ENCODE measurements at places on chromosomes 7 and 10.

- DNase-seq = no peak
Observed at GRCh38 chr7:138610671-138611170, 90.4 kb downstream of the SVOPL start.

GRCh38 chr7:117769085-117769484, 104.2 kb downstream of the CTTNBP2 start:
- no peak for DNase-seq

- DNase-seq = no peak
Observed at GRCh38 chr7:105055621-105056020, 41.6 kb downstream of the KMT2E start.

GRCh38 chr7:44325201-44325671, at the start of gene CAMK2B:
Gene CAMK2B (minus strand): TSS chr7:44325594. CDS start chr7:44325421, 173 bp downstream.
- no peak for DNase-seq

DNA sequence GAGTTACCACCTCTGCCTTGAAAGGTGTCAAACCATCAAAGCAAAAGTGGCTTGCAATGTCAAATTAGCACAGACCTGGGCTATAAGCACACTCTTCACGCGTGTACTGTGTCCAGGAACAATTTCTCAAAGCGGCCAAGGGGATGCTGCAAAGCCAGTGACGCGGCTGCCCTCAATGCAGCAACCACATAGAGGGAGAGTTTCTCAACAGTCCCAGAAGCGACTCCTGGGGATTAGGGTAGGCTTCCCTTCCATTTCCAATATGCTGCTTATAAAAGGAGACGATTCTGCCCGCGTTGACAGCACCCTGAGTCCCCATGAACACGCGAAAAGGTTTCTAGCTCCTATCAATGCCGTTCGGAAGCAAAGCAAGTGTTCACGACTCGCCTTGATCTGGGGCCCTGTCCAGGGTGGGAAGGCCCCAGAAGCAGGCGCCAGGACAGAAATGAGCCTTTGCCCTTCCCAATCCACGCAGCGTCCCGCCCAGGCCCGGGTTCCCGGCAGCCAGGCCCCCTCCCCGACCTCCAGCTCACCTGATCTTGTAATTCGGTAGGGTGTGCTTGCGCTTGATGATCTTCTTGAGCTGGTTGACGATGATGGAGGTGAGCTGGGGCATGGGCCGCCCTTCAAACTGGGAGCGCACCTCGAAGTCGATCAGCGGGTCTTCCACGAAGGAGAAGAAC, 1.3 kb downstream of the PDZD8 start:
- DNase-seq = peak; percentile 27

- DNase-seq = no peak
Observed at GRCh38 chr10:13834581-13835286, 248.0 kb downstream of the PRPF18 start.

DNA sequence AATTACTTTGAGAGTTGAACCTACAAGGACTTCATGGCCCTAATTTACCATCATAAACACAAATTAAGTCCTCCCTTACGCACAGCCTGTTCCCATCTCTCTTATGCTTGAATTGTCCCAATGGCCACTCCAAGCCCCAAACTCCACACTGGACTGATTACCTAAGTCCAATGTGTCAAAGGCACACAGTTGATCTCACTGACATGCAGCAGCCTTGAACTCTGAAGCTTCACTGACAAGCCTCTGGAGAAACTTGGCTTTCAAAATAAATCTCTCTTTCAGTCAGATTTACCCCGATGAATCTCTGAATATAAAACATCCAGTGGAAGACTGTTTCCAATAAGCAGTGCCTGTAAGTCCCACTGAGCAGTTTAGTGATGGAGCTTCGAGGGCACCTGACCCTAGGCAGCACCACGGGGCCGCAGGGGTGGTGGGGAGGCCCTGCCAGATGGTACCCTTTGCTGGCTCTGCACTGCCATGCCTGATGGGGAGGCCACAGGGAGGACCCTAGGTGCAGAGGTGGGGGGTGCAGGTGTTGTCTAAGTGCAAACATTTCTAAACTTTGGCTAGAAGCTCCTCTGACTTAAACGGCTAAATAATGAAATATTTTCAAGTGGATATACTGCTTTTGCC, 3.3 kb upstream of the MAT1A start:
- DNase-seq = no peak

DNA sequence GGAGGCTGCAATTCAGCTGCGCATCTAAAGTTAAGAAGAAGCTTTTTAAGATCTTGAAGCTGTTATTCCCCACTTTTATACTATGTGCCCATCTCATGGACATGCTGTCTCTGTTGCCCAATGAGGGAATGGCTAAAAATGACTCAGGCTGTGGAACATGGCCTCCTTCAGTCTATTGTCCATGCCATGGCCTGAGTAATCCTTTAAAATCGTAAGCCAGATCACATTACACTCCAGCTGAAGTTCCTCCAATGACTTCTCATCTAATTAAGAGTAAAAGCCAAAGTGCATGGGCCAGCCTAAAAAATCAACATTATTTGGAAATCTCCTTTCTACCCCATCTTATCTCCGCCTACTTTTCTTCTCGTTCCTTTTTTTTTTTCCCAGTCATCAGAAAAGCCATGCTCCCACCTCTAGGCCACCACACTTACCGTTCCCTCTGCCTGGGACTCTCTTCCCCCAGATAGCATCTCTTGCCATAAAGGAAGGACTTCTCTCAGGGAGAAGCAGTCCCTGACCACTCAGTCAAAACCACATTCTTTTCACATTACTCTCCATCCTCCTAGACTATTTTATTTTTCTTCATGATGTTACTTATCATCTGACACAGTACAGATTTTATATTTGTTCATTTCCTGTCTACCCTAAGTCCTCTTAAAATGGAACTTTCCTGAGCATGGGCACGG, 337.4 kb downstream of the PRPF18 start:
- no peak for DNase-seq

DNA sequence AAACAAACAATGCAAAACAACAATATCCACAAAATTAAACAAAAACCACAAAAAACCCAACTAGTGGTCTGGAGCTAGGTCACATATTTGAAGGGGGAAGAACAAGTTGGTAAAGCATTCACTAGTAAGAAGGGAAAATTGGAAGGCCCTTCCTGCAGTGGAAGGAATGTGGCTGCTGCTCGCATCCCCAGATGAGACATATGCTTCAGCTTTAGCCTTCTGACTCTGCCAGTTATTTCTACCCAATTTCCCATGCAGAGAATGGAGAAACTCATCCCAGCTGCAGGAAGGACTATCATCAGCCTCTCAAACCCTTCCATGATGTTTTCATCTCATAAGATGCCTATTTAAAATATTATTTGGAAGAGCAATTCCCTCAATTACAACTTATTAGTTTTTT, 176.6 kb downstream of the BMPER start:
- no peak for DNase-seq

DNA sequence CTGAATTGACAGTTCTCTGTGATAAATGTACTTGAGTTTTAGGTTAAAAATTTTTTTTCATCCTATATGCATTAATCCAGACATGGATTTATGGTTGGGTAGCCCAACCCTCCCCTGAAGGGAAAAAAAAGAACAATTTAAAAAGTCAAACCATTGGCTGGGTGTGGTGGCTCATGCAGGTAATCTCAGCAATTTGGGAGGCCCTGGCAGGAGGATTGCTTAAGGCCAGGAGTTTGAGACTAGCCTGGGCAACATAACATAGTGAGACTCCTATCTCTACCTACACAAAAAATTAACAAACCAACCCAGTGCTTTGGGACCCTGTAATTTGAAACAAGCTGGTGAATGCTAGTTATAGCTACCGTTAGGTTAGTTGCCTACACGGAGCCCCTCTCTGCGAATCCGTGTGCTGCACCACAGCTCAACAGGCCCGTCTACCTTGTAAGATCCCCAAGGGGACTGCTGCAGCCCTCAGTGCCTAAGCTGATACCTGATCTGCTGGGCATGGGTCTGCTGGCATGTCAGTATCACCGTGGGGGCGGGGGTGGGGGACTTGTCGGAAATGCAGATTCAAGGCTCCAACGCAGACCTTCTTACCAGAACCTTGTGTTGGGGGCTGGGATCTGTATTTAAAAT, 32.8 kb downstream of the TSPAN14 start:
- DNase-seq = no peak

DNA sequence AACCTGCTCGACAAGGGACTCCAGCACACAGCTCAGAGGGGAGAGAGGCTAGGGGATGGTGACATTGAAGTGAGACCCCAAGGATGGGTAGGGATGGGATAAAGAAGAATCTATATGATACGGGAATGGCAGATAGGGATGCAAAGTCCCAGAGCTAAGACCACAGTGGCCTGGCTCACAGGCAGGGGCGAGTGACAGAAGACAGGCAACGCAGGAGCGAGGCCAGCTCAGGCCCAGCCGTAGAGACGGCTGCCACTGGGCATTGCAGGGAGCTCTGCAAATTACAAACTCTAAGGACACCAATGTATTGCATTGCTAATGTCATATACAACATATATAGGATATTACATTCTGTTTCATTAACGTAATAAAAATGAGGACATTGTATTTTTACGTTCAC, 131.4 kb downstream of the TCERG1L start:
- no peak for DNase-seq

- DNase-seq = no peak
Observed at GRCh38 chr10:127918572-127918971, 11.7 kb downstream of the PTPRE start.

DNA sequence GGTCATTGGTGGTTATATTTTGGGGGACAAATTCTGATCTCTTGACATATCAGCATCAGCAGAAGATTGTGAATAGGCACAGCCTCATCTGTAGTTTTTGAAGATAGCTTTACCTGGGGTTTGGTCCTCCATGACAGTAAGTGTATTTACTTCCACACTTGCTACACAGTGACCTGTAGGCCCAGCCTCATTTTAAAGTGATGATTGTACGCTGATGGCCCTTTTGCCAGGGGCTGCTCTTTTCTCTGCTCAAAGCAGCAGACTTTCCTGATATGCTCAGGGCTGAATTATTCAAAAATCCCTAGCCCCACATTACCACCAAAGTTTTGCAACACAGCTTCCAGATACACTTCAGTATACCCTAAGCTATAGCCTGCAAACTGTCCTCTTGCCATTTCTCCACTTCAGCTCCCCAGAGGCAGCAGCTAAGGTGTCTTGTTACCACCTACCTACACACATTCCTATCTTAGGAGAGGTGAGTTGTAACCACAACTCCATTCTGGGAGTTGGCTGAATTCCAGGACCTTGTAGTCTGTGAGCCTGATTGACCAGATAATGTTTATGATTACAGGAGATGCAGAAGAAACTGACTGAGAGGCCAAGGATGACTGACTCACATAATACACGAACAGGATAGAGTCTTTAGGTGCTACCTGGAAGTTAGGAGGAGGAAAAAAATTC, 6.0 kb downstream of the ASB4 start:
- peak; percentile 69 for DNase-seq

- no peak for DNase-seq
Observed at GRCh38 chr10:11150231-11150731, 132.6 kb downstream of the CELF2 start.

DNA sequence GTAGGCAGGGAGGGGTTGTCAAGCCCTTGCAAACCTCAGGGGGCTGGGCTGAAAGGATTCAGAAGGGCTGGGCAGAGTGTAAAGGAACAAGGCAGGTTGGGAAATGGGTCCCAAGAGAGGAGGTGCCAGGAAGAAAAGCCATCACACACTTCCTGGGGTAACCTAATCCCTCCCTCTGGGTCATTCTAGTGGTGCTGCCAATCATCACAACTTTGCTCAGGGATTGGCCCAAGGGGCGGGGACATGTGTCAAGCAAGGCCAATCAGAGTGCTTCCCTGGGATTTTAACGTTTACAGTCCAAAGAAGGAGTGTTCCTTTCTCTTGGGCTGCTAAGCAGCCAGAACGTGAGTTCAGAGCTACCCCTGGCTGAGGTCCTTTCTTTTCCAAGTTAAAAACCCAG, 57.1 kb upstream of the NPTX2 start:
- DNase-seq = no peak

- DNase-seq = no peak
Observed at GRCh38 chr10:17147884-17148489, 18.4 kb upstream of the CUBN start.

GRCh38 chr10:90777621-90778020, 80.2 kb downstream of the HTR7 start:
- DNase-seq = no peak

DNA sequence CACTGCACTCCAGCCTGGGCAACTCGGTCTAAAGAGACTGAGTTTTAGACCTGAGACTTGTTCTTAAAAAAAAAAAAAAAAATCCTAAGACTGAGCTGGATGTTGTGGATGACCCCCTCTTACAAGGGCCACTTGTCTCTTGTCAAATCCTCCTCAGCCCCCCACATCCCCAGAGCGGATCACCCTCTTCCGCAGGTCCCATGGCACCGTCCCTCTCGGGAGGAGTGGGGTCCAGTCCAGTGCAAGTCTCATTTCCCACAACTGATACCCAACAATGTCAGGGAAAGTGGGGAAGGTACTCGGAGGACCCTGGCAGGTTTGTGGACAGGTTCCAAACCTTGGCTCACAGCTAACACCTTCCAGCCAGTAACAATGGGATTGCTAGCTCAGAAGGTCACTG, 100.3 kb downstream of the ELFN1 start:
- DNase-seq = no peak

DNA sequence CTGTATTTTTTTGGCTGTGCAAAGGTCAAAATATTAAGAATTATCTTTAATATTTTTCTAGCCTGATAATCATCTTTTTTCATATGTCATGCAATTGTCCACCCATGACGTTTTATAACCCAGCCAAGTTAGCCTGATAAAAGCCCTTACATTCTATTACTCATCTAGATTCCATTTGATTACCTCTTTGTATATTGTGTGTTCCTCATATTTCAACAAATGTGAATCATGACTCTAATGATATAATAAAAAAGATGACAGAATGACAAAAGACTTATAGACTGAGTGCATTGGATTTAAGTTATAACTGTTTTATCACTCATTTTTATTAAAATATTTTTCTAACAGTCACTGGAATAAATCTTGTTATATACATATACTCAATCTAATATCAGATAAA, 1560.0 kb upstream of the LRRTM3 start:
- DNase-seq = no peak

- no peak for DNase-seq
Observed at GRCh38 chr7:70356787-70357328, 758.6 kb downstream of the AUTS2 start.

- DNase-seq = no peak
Observed at GRCh38 chr10:33655165-33655815, 320.8 kb upstream of the NRP1 start.

DNA sequence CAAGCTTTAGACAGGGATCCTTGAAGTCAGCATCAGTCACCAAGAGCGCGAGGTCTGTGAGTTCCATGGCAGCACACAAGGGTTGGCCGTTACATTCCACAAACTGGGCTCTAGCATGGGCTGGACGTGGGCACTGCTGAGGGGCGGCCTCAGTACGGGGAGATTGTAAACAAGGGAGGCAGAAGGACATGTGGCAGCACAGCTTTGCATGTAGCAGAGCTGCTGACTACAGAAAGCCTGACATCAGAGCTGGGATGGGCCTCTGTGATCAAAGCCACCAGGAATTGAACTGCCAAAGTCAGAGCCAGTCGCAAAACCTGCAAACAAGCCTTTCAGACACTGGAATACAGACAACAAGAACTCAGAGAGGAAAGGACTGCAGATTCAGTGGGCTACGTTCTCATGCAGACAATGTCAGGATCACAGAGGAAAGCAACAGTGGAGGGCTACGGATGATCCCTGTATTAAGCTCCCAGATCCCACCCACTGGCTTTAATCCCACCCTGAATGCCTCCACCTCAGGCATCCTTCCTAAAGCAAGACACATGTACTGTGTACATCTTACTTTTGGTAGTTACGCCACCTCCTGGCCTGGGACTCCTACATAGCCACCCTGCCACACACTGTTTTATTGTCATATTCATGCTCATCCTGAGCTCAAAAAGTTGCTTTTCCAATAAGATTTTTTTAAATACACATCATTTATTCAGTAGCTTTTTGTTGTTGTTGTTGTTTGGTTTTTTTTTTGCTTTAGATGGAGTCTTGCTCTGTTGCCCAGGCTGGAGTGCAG, 291.1 kb upstream of the IMMP2L start:
- DNase-seq = no peak

GRCh38 chr7:98223351-98223897, 12.2 kb downstream of the BHLHA15 start:
- DNase-seq = peak; percentile 25

Measured in NCI-H526 treated with DMSO at 0.1 percent for 48 hours (cell line).